ENCODE measurements at places on chromosomes 1 and 21.
A peak's percentile ranks its signal among the peaks of the same experiment; 100 is the strongest.

GRCh38 chr1:229121845-229122436 lies 149.0 kb upstream of the RAB4A start:
- DNase-seq, result no peak

GRCh38 chr1:242456726-242457269 lies 67.7 kb downstream of the PLD5 start:
- no peak for DNase-seq

DNA sequence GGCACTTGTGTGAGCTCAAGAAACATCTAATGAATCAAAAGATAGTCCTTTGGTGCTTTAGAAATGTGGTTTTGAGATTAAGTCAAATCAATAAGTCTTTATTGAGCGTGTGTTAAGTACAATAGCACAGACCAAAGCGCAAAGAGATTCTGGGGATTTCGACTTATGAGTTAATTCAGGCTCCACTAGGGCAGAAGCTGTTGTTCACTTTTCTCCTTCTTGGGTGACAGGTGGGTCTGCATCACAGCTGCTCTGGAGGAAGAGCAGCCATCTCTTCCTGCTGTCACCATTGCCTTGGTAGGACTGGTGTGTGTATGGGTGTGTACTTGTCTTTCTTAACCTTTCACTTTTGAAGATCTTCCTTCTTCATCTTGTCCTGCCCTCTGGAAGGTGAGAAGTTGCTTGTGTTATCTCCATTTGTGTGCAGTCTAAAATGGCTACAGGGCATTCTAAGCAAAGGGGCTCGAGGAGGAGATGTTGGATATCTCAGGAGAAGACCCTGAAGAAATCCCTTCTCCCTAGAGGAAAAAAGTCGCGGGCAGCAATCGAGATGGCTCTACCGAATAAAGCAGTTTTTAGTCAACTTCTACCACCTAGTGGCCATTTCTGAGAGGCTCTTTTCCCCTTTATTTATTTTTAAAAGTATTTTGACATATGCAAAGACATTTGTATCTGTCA lies 22.9 kb upstream of the DISC1 start:
- peak; percentile 35 for DNase-seq

GRCh38 chr1:205627956-205628355 lies 3.9 kb downstream of the ELK4 start:
- DNase-seq, result no peak

- no peak for DNase-seq
Measured at GRCh38 chr1:24151175-24151533, 8.2 kb upstream of the IL22RA1 start.

DNA sequence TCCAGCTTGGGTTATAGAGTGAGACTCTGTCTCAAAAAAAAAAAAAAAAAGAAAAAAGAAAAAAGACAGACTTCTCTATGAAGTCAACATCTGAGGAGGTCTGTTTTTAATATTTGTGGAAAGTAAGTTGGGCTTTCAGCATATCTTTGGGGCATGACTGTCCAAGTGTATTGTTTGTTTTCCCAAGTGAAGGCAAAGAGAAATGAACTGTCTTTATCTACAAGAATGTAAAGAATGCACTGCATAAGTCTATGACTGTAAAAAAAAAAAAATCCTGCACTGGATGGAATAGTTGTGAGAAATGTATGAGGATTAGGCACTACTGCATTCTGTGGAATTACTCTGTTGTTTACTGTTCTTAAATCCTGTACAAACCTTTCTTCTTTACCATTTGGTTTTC lies 45.6 kb upstream of the TMEM61 start:
- DNase-seq, result no peak

DNA sequence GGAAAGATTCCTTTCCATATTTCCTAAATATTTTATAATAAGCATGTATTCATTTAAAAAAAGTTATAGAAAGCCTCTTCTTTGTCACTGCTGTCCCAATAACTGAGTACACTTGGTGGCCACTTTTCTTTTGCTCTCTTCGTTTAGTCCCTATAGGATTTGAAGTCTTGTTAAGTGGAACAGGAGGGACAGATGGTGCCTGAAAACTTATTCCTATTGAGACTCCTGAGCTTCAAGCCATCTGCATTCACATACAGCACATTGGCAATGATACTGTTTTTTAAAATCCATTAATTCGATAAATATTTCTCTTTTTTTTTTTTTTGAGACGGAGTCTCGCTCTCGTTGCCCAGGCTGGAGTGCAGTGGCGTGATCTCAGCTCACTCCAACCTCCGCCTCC lies 2.0 kb upstream of the ZBTB40 start:
- DNase-seq, result no peak

DNA sequence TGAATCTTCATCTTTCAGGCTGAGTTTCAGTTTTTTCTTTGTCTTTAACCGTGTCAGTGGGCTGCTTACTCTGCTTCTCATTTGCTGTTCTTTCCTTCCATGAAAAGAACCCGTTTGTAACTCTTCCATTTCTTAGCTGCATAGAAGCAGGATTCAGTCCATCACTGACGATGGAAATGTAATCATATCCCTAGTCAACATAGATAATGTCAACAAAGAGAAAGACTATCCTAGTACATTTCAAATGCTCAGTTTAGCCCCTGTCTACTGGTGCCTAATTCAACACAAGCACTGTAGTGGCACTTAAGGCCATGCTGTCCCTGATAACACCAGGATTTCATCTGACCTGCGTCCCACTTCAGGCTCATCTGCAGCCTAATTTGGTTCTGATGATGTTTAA lies 376 bp downstream of the GBP1 start:
- no peak for DNase-seq

DNA sequence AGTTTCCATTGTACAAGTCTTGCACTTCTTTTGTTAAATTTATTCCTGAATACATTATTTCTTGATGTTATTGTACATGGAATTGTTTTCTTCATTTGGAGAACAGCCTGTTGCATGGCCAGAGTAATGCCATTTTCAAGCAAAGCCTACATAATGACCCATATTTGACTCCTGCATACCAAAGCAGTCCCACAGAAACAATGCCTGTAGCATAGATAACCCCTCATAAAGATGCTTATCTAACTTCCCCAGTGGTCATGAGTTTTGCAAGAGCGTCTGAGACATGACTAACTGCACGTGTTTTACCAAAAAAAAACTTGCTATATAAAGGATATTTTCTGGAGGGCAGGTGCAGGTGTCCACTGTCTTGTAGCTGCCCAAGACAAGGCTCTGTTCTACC lies 30.3 kb upstream of the RLF start:
- DNase-seq, result no peak

DNA sequence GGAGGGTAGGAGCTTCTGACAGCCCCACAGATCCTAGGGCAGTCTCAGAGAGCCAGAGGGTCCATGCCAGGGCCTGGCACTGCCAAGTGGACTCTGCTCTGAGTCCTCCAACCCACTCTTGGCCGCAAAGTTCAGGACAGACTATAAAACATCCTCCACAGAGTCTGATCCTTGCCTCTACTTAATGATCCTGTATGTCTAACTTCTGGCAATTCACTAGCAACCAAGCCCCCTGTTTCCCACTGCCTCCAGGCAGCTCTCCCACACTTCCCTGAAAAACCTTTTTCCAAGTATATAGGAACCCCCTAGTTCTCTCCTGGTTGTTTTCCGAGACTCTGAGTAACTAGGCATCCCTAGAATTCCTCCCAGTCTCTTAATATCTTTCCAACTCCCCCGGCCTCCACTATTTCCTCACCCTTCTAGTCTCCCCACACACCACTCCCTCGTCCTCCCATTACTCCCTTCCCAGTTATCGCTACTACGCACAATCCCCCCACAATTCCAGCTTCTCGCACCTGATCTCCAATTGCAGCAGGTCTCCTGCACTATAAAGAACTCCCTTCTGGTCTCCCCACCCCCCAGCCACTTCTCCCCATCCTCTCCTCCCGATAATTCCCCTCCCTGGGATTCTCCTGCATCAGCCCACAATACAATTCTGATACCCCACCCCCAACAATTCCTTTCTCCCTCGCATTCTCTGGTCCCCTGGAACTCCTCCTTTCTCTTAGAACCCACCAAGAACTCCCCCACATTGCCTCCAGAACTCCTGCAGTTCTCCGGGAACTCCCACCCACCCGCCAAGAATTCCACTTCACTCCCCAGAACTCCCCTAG lies 574 bp downstream of the IGSF9 start:
- DNase-seq, result no peak

DNA sequence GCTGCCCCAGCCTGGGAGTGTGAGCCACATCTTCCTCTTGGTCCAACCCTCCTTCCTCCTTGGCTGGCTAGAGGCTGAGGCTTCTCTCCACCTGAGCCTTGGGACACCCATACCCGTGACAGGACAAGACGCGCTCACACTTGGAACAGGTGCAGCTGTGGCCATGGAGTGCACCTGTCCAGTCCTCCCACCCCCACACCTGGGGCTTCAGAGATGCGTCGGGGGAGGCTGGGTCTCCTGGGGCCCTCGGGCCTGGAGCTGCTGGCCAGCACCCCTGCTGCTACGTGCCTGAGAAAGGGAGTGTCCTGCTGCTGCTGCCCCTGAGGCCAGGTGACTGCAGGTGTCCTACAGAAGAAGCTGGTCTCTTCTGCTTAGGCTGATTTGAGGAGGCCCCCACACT lies 37.0 kb upstream of the TMEM52 start:
- DNase-seq, result no peak

GRCh38 chr1:181499825-181500224 lies 16.5 kb downstream of the CACNA1E start:
- DNase-seq, result no peak

DNA sequence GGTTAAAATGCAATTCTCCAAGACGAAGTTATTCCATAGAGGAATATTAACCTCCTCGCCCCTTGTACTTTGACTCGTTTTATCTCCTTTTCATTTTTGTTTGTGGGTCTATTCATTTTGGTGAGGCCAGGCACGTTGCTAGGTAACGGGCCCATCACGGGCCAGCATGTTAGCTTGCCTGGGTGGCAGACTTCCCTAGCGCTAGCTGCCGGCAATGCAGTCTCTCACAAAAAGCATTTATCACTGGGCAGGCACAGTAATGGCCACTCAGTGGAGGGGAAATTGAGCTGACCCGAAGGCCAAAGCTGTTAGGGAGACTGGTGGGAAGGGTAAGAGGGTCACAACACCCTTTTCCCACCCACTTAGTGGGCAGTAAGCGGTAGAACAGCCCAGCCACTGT lies 234.4 kb upstream of the FOXD3 start:
- DNase-seq, result no peak

DNA sequence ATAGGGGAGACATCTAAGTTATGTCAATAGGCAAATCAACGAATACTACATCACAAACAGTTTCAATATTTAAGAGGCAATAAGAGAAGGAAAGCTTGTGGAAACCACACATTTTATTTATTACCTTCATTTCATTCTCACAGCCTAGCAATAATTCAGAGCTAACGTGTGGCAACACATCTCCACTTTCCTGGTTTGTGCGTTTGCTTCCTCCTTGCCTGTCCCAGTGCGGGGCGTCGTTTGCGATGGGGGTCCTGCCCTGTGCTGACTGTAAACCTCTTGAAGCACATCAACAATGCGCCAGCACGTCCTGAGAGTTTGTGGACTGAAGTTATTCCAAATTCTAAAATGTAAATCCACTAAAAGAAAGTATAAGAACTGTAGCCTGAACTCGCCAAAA lies 14.4 kb upstream of the VPS26C start:
- DNase-seq, result no peak

DNA sequence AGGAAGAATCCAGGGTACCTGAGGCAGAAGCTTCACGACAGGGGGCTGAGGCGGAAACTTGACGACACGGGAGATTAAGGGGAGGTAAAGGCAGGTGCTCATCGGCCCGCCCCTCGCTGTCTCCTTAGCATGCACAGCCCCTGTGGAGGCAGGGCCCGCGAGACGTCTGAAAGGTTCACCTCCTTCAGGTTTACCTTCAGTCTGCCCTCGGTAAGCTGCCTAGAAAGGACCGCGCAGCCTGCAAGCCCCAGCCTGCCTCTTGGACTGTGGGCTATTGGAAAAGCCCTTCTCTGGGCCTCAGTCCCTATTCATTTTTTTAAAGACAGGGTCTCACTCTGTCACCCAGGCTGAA lies 28.5 kb downstream of the KNCN start:
- no peak for DNase-seq

DNA sequence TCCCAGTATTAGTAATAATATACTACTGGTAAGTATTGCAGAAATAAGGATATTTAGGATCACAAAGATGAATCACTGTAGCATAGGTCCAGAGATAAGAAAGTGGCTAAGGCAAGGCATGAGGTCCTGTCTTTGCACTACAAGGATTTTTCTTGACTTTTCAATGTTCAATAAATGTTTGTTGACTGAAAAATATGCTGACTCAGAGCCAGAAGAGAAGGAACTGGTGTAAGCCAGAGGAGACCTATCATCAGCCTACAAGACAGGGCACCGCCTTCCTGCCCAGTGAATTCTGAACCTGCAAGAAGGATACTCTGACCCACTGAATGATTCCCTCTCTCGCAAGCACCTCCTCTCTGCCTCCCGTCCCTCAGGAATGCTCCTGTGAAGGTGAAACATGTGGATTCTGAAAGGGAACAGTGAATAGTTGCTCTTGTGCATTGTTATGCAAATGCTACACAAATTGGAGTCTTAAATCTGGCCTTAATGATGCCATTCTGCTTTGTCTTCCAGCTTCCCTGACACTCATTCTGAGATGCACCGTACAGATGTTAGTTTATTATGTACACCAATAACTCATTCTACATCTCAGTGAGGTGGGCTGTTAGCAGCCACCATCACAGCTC lies 540.0 kb downstream of the OMA1 start:
- no peak for DNase-seq

DNA sequence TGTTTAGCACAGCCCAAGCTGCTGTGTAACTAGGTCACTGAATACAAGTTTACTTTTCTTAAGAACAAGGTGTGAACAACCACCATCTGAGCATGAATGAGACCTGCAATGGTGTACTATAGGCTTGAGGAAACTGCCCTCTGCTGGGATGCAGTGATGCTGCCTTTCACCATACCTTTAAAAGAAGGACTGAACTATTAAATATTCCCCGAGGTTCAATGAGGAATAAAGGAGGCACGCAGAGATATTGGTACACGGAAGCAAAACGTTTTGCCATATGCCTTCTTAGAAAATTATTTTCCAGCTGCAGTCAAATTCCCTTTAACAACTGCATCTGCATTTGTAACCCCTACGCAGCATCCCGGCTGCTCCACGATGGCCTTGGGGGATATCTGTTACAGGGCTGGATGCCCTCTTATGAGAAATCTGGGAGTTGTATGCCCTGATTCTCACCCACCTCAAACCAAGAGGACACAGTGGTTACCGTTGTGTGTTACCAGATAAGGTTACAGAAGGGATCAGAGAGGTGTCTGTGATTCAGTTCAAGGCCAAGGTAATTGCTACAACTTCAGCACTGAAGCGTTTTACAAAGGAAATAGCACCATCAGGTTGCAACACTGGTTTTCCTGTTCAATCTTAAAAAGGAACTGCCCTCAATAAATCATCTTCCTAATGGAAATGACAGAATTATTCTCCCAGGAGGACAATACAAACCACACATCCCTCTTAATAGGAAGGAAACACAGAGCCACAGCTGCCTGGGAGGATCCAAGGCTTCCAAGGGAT lies 470.5 kb downstream of the LTN1 start:
- no peak for DNase-seq

- no peak for DNase-seq
Measured at GRCh38 chr1:117686907-117687306, 81.1 kb downstream of the TENT5C start.

Measured in effector memory CD8-positive, alpha-beta T cell (primary cell).